Fibroblast of skin of left quadriceps (primary cell): ENCODE measurements at places on chromosomes 1 and 21.

GRCh38 chr1:200288226-200288625, 121.6 kb downstream of the ZNF281 start:
- DNase-seq: no peak

DNA sequence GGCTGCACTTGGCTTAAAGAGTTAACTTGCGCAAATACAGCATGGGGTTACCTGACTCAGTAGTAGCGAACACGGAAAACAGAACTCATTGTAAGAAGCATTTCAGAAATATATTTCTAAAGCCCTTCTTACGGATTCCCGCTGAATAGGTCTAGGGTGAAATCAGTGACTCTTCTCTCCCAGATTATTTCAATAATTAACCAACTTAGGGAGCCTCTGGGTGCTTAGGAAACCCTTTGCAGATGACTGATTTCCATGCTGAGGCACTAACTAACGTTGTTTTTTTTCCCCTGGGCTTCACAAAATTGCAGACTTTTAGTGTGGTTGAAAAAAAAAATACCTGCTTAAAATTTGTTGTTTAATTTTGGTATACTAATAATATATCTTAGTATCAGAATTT, 40.3 kb downstream of the BTG3 start:
- no peak for DNase-seq

GRCh38 chr1:111789666-111790316, 34.1 kb downstream of the DDX20 start:
- DNase-seq: peak; percentile 38

DNA sequence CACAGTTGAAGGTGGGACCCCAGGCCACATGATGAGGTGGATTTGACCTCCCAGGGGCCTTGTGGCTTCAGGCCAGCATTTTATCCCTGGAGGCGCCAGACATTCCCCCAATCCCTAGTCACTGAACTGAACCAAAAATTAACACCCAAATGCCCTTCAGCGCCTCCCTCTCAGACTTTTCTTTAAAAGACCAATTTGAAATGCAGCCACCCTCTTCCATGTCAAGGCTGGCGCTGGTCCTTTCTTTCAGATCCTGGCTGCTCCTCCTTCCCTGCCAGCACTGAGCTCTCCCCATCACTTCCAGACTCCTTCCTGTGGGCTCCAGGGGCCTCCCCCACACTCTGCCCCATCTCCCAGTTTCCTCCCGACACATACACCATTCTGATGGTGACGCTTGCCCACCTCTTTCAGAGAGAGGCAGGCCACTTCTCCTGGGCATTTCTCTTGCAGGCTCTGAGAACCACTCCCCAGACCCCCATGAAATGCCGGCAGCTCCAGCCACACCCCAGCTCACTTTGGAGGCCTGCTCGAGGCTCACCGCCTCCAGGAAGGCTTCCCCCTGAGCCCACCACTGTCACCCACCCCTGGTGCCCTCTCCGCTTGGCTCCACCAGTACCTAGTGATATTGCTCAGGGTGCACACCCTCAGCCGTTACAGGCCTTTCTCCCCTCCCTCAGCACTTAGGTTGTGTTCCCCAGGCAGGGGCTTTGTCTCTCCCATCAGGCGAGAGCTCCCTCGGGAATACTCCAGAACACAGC, 27.0 kb downstream of the NAV1 start:
- no peak for DNase-seq

DNA sequence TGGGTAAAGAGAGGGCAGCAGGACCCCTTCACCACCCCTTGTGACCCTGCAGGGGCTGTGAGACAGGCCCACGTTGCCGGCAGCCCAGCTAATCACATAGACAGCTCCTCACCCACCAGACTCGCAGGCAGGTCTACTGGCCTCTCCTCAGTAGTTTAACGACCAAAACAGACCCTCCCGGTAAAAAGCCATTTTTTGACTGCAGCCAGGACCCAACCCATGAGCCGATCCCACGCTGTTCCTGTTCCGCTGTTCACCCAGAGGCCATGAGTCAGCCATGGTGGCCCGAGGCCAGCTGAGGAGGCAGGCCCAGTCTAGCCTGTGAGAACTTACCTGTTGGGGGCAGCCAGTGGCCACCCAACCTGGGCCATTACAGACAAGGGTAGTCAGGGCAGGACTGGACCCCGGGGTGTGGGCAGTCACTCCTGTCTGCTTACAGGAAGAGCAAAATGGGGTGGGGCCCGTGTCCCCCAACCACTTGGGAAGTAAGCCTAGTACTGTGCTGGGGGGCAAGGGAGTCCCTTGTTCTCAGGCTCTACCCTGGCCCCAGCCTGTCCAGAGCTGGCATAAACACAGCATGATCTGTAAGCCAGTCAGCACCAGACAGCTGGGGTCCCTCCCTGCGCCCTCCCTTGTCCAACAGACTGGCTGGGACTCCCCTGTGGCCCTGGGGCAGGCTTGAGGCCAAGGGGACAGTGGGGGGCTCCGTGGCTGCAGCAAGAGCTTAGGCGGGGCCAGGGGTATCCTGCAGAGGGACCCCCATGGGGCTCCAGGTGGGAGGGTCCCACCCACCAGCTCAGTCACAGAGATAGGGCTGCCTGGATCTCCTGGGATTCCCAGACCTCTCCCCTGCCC, 61.9 kb downstream of the WNT9A start:
- DNase-seq: no peak

DNA sequence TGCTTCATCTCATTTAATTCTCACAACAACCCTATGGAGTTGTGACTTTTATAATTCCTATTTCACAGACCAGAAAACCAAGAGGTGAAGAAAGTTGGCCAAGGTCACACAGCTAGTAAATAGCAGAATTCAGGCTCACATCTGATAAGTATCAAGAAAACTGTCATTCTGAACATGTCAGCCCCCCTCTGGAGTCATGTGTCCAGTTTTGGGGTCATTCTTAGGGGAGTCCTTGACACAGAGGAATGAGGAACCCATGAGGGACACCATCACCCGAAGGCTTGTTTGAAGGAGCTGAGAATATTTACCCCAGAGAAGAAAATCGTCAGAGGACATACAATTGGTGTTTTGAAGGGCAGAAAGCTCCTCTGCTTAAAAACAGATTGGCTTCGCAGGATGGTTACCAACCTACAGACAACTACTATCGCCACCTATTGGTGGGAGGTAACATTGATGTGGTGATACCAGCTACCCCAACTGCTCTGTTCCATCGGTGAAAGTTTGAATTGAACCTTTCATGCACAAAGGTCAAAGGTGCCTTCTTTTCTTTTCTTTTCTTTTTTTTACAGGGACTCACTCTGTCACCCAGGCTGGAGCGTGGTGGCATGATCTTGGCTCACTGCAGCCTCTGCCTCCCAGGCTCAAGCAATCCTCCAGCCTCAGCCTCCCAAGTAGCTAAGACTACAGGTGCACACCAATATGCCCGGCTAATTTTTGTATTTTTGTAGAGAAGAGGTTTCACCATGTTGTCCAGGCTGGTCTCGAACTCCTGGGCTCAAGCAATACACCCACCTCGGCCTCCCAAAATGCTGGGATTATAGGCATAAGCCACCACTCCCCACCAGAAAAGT, 31.3 kb downstream of the NCMAP start:
- DNase-seq: peak; percentile 13

DNA sequence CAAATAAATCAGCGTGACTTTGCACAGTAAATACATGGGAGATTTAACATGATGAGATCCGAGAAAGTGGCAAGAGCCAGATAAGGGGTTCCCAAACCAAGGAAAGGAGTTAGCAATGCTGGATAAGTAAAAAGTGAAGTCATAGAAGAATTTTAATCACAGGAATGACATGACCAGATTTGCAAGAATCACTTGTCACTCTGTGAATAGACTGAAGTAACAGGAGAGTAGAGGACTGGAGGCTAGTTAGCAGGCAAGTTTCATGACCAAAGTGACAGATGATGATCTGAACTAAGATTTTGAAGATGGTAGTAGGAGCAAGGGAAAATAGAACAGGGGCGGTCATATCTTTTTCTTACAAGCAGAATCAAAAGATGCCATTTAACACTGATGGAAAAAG, 8.4 kb downstream of the CFH start:
- DNase-seq: no peak

DNA sequence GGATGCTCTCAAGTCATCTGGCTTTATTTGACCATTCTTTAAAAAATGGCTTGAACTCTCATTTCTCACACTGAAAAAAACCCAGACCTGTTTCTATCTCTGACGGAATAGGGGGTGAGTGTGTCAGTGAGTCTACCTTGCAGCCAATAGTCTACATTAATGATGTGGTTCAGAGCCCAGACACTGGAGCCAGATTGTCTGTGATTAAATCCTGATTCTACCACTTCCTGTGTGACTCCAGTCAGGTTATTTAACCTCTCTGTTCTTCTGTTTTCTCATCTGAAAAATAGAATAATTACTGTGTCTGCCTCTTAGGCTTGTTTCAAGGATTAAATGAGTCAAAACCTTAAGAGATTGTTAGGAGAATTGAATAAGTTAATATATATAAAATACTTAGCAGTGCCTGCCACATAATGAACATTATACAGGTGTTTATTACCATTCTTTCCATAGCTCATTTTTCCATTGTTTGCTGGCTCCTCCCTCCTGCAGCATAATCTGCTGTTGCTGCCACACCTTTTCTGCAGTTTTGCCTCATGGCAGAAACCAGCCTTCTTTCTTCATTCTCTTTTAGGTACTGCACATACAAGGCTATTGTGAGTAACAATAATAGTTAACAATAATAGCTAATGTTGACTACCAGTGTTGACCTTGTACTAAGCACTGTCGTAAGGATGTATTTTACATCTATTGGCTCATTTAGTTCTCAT, 157.6 kb upstream of the IVNS1ABP start:
- no peak for DNase-seq

DNA sequence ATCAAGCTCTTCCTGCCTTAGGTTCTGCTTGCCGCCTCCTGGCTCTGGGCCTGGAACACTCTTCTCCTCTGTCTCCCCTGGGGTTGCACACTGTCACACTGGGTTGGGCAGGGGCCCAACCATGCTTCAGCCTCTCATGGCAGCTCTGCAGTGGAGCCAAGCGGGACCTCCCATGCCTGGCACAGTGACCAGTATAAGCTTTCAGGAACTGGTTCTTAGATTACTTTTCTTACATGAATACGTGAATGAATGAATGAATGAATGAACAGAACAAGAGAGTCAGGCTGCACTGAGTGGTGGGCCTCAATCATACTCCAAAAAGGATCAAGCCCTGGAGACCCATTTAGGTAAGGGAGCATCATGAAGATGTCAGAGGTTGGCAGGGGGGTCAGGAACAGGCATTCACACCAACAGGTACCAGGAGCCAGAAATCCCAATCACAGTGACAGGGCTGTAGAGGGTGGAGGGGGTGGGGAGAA, 30.8 kb upstream of the TMEM125 start:
- no peak for DNase-seq

GRCh38 chr1:29974316-29974724, 738.0 kb downstream of the PTPRU start:
- peak; percentile 46 for DNase-seq

GRCh38 chr1:32250893-32251716, at the start of gene LCK:
TSS of gene LCK (plus strand) at chr1:32251265. CDS start at chr1:32274330, 23,065 bp downstream.
- no peak for DNase-seq

DNA sequence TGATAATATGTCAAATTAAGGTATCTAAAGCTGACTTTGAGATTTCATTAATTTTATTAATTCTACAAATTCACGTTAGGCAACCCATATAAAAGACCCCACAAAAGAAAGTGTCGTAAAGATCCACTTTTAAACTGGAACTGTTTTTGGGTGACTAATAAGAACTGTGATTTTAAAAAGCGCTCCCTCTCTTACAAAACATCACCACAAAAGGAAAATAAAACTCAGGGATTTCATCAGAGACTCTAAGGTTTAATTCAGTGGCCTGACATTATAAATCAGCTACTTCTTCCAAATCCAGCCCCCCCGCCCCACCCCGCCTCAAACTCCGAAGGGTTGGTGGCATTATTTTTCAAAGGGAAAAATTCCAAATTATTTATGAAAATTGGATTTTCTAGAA, 2.7 kb downstream of the COL24A1 start:
- DNase-seq: no peak

GRCh38 chr1:40266786-40267535, 8.9 kb downstream of the ZMPSTE24 start:
- DNase-seq: no peak

- DNase-seq: peak; percentile 93
Observed at GRCh38 chr1:109792056-109792831, 28.5 kb upstream of the EPS8L3 start.

- DNase-seq: no peak
Observed at GRCh38 chr1:102588536-102588935, 519.8 kb downstream of the COL11A1 start.

DNA sequence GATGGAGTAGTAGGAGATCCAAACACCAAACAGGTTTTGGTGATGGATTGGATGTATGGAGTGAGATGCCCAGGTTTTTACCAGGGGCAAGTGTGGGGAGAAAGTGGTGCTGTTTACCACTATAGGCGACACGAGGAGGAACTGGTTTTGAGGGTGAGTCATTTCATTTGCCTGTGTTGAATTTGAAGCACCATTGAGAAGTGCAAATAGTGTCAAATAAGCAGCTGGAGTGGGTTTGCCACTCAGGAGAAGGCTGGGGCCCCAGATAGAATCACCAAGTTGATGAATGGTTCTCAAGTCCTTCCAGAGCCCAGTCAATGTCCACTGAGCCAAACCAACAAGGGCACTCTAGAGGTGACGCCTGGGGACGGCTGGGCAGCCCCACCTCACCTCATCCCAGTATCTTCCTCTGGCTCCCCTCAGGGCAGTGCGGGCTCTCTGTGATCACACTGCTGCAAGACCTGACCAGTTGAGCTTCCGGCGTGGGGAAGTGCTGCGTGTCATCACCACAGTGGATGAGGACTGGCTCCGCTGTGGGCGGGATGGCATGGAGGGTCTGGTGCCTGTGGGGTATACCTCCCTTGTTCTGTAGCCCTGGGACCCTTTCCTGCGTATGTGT, 9.4 kb downstream of the RUSC1 start:
- no peak for DNase-seq

- no peak for DNase-seq
Observed at GRCh38 chr1:183223467-183223866, 37.4 kb downstream of the LAMC2 start.

DNA sequence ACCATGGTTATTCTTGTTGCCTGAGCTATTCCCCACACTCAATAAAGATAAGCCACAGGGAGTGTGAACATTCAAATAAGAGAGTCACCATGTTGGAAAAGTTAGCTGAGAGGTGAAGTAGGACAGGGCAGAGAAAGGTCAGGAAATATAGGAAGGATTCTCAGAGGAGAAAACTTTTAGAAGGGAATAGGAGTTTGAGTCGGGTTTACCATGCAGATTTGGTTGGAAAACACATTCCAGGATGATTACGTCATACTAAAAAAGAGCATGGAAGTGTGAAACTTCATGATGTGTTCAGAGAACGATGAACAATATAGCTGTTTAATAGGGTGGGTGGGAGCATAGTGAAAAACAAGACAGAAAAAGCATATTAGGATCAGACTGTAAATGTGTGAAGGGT, 1125.3 kb upstream of the ADGRL2 start:
- DNase-seq: peak; percentile 16

DNA sequence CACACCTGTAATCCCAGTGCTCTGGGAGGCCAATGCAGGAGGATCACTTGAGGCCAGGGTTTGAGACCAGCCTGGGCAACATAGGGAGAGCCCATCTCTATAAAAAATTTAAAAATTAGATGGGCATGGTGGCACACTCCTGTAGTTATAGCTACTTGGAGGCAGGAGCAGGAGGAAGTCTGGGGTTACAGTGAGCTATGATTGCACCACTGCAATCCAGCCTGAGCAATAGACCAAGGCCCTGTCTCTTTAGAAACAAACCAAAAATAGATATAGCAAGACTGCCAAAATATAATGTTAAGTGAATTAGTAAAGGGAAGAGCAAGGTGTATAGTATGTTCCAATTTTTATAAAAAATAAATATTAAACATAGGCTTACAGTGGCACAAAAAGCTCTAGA, 28.8 kb downstream of the PLEKHO1 start:
- DNase-seq: no peak

GRCh38 chr1:239718571-239718970, 332.2 kb downstream of the CHRM3 start:
- no peak for DNase-seq
